Stimulated activated CD8-positive, alpha-beta memory T cell treated with anti-CD3 and anti-CD28 coated beads, Interleukin-15, amount 100 ng/mL, for 24 hours (primary cell): ENCODE measurements at places on chromosomes 2 and 18.

- DNase-seq, result no peak
Measured at GRCh38 chr2:216678813-216679657, 16.3 kb downstream of the IGFBP5 start.

DNA sequence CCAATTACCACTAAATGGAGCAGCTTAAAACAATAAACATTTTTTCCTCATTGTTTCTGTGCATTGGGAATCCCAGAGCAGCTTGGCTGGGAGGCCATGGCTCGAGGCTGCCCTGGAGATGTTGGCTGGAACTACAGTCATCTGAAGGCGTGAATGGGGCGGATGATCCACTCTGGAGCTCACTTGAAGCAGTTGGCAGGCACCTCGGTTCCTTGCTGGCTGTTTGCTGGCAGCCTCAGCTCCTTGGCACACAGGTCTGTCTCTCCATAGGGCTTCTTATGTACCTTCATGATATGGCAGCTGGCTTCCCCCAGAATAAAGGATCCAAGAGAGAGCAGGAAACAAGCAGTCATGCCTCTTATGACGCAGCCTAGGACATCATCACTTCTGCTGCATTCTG is 227.0 kb upstream of the COPS8 start:
- no peak for DNase-seq

DNA sequence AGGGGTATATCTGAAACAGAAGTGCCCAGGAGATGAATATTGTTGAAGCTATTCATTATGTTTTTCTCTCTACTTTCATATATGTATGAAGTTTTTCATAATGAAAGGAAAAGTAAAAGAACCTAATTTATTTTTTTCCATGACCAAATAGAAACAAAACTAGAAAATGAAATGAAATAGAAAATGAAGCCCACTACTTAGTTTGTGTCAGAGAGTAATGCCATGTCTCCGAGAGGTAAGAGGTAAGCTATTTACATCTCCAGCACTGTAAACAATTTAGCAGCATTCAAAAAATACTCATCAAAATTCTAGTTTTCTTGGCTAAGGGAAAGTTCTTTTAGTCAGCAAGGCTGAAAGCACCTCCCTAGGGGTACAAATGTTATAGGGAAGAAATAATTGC is 238.6 kb downstream of the PTH2R start:
- no peak for DNase-seq

DNA sequence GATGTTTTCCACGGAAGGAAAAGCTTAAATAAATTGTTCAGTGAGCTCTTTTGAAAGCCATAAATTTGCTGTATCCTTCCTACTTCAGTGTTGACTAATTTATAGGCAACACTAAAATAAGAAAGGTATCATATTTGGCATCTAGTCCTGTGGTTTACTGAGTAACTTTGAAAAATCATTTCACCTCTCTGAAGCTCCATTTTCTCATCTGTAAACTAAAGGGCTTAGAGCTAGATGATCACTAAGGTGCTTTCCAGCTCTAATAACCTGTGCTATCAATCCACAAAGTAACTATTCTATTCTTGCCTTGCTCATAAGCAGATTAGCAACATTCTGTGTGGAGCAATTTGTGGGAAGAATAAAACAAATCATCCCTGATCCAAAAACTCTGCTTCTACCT is 3.6 kb upstream of the MYOM1 start:
- DNase-seq, result no peak

DNA sequence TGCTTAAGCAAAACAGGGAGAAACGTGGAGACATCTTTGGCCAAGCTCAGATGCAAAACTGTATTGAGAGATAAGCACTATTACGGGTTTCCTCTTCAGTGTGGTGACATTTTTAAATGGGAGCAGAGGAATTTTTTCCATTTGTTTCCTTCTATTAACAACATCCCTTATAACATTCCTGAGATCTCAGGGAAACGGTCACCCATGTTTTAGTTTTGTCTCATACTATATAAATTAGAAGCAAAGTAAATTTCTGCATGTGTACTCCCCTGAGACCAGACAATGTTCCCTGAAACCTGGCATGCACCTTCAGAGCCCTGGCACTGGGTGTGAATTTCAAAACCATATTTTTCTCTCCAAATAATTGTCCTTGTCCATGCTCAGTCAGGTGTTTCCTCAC is 57.6 kb upstream of the RNF152 start:
- DNase-seq, result no peak

GRCh38 chr2:198917926-198918720 is 539.6 kb downstream of the SATB2 start:
- no peak for DNase-seq

DNA sequence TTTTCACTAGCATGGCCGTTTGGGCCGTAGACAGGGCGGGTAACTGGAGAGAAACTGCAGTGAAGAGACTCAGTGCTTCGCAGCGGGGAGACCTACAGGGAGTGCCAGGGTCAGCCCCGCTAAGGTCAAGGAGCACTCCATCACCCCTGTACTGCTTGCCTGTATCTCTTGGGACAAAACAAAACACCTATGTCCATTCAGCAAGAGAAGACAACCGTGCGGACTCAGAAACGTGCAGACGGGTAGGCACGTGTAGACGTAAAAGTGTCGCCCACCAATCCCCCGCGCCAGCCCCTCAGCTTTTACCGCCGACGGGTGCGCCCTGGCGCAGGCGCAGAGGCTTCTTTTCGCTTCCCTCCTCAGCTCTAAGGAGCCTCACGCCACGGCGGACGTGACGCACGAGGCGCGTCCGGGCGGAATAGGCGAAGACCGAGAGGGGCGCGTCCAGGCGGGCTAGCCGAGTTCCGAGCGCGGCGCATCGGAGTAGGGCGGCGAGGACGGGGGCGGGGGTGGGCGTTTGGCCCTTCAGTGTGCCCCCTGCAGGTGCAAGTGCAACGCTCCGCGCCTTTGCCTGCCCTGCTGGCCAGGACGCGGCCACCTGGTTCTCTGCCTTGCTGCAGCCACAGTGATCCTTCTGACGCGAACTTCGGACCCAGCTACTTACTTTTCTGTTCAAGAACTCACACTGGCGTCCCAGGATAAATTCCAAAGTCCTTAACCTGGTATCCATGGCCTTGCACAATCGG is 3.3 kb upstream of the SOS1 start:
- peak; percentile 91 for DNase-seq
